ENCODE measurements at places on chromosomes 13 and 19.

DNA sequence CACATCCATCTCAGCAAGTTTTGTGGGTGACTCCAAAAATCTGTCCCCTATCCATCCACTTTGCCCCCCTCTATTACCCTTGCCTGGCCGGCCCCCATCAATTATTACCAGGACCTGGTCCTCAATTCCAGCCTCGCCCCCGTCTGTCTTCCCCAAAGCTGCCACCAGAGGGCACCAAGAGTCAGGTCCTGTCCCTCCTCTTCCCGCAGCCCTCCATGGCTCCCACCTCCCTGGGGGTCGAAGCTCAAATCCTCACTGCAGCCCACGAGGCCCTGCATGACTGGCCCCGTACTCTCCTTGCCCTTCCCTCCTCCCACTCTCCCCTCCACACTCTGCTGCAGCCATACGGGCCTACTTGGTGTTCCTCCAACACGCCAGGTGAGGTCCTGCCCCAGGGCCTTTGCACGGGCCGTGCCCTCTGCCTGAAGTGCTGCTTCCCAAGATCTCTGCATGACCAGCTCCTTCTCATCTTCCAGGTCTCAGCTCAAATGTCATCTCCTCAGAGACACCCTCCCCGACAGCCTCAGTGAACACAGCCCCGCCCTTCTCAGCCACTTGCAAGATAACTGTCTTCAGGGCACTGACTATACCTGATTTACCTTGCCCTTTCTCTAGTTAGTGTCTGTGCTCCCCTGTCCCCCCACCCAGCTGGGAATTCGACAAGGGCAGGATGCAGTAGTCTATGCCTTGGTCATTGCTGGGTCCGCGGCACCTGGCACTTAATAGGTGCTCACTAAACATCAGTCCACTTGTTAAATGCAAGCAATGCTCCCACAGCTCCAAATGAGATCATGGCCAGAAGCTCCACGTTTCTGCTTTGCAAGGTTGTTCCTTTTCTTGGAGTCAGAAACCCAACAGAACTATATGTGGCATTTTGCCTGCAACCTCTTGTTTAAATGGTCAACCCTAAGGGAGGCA lies 16.8 kb upstream of the SEMA6B start:
- DNase-seq: peak; percentile 68

DNA sequence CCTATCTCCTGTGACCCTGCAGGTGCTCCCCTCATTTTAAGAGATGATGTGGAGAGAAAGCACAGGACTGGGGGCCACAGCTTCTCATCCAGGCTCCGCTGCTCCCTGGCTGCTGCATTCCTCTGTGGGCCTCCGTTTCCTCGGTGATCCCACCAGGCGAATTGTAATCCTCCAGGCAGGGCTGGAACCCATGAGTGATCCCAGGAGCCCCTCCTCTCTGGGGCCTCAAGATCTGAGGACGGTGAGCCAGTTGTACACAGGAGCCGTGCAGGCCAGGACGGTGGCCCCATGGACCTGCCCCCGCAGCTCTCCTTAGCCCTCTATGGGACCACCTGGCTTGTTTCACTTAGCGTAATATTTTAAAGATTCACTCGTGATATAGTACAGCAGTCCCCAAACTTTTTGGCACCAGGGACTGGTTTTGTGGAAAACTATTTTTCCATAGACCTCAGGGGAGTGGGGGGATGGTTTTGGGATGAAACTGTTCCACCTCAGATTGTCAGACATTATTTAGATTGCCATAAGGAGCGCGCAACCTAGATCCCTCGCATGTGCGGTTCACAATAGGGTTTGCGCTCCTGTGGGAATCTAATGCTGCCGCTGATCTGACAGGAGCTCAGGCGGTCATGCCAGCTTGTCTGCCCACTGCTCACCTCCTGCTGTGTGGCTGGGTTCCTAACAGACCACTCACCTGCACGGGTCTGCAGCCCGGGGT lies 5.6 kb downstream of the FFAR3 start:
- no peak for DNase-seq

DNA sequence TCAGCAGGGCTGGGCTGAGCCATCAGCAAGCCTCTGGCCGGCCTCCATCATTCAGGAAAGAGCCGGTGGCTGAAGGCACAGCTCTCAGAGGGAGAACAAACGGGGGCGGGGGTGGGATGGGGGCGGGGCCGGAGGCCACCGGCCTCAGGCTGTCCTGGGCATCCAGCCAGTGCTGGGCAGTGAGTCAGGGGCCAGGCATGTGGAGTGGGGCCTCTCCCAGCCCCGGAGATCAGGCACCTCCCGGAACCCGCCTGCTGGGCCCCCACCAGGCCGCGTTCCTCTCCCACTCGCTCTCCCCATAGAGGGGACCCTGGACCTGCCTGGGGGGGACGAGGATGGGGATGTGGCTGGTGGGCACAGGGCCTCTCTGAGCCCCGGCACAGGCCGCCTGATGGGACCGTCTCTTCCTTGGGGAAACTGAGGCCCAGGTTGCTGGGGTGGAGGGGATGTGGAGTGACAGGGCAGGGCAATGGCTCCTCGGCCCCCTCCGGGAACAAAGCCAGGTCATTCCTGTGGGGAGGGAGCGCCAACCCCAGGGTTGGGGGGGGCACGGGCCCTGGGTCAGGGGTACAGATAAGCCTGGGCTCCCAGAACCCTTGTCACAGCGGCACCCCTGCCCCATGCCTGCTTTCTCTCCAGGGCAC lies 12.9 kb downstream of the SPC24 start:
- no peak for DNase-seq

DNA sequence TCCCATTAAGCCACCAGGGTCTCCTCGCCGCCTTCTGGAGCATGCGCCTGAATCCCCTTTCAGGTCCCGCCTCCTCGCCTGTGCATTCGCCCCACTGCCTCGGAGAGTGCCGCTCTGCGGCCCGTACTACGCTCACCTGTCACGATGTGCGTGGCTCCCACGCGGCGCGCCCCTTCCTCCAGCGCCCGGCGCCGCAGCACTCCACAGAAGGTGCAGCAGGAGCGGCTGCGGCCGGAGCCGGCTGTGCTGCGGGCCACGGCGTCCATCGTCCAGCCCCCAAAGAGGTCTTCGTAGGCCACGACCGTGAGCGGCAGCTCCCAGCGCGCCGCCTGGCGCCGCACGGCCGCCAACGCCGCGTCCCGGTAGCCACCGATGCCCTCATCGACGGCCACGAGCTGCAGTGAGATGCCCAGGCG lies 4.3 kb downstream of the CTU1 start:
- no peak for DNase-seq

- DNase-seq: no peak
Measured at GRCh38 chr19:29502581-29502850, 23.3 kb upstream of the VSTM2B start.

- DNase-seq: no peak
Measured at GRCh38 chr13:20953245-20953931, 50.8 kb upstream of the XPO4 start.

DNA sequence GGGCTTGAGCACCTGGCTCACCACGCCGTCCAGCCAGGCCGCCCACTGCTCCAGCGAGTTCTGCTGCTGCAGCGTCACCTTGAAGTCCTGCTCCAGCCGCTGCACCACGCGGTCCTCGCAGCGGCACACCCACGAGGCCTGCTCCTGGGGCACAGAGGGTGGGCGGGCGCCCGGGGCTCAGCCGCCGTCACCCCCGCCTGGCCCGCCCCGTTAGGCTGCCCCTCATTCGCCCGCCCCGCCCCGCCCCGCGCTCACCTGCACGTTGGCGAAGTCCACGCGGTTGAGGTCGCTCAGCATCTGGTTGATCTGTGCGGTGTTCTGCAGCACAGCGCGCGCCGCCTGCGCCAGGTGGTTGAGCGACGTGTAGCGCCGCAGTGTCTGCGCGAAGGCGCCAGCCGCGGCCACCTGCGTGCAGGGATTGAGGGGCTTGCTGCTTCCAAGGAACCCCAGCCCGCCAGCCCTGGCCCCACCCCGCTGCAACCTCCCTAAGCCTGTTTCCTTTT lies 11.3 kb downstream of the DCAF15 start:
- DNase-seq: no peak

DNA sequence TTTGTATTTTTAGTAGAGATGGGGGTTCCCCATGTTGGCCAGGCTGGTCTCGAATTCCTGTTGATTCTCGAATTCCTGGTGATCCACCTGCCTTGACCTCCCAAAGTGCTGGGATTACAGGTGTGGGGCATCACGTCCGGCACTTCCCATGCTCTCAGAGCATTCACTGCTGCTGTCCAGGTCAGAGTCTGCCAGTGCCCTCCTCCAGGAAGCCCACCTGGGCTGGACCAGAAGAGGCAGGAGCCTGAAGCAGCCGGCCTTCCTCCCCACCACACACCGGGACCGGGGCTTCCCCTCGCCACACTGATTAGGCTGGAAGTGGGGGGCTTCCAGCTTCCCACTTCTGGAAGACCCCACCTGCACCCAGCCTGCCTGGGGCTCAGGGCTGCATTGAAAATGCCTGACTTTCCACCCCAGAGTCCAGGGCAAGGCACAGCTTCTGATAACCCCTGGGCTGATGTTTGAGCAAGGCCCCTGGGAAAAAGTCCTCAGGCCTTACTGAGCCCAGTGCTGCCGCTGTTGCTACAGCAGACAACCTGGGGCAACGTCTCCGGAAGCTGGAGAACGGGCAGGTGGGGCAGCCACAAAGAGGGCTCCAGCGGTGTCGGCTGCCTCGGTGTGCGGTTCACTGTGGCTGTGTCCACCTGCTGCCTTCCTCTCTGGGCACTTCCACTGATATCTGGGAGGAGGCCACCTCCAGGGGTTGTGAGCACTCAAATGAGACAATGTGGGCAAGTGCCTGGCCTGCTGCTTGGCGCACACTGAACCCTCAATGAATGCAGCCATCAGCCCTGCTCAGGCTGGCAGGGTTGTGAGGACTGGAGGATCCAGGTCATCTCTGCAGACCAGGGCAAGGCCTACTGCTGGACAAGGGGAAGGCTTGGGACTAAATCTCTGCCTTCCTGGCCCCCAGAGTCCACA lies 22.6 kb downstream of the CEBPA start:
- no peak for DNase-seq

GRCh38 chr13:33610438-33611120 lies 207.4 kb upstream of the RFC3 start:
- DNase-seq: peak; percentile 34

- no peak for DNase-seq
Measured at GRCh38 chr13:41213316-41213715, 18.9 kb upstream of the KBTBD7 start.

DNA sequence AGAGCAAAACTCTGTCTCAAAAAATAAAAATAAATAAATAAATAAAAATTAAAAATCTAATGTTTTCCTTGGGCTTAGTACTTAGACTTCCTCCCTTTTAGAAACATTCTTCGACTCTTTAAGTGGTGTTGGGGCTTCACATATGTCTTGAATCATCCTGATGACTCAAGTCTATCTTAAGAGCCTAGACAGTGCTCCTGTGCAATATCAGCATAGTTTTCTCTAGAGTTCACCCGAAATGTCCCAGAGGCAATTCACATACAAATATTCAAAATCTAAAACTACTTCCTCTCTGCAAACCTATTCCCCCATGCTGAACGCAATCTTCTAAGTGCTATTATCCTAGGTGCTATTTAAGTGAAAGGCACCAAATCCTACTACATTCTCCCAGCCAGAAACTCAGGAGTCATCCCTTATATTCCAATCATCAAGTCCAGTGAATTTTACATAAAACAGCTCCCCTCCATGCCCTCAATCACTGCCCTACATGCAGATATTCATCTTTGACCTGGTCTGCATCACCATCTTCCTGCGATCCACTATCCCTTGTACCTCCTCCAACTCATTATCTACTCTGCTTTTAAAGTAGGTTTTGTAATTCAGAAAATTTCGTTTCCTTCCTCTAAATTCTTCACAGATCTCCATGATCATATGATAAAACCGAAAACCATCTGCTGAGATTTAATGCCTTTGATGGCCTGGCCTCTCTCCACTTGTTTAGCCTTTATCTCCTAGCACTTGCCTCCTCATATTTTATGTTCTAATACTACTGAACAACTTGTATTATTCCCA lies 102.7 kb downstream of the ELF1 start:
- no peak for DNase-seq

- peak; percentile 37 for DNase-seq
Measured at GRCh38 chr13:30576528-30576927, 41.2 kb upstream of the USPL1 start.

DNA sequence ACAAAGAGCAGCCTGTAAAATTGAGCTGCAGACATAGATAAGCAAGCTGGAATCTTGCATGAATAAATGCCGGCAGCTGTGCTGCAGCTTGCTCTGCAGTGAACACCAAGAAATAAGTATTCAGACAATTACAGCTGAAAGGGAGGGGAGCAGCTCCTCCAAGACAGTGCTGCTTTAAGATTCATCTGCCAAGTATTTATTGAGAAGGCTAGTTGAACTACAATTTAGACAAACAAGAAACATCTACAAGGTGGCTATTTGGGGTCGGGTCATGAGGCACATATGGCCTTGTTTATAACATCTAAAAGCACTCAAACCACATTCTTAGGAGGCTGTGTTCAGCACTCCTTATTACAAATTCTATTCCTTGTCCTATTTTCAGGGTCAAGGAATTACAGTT lies 34.9 kb downstream of the ZNF726 start:
- DNase-seq: no peak

- no peak for DNase-seq
Measured at GRCh38 chr19:34316247-34316646, 48.7 kb upstream of the GPI start.

DNA sequence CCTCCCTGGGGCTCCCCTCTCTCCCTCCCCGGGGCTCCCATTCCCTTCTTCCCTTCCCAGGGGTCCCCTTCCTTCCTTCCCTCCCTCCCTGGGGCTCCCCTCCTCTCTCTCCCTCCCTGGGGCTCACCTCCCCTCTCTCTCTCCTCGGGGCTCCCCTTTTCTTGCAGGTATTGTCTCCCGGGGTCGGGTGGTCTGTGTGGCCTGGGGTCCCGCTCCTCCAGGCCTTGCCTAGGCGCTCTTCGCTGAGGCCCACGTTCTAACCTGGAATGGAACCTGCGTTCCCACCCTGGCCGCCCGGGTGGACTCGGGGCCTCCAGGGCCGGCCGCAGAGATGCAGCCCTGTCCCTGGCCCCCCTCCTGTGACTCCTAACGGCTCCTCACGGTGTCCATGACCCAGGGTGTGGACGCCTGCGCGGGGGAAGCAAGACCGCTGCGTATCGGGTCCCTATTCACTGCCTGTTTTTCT lies 940 bp upstream of the DCUN1D2 start:
- no peak for DNase-seq

DNA sequence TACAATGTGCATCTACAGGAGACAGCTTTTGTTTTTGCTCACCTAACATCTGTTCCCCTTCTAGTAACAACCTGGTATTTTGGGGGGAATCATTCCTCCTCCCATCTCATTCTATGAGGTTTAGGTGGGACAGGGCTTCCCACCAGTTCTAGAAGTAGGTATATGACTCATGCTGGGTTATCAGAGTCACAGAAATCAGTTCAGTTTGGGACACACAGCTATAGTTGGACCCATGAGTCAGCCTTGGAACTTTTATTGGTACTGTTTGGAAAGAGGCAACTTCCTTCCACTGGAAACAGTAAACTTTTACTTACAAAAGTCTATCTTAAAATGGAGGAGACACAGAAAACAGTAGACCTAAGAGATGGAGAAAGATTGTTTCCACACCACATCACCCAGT lies 185.5 kb downstream of the DNAJC3 start:
- no peak for DNase-seq

GRCh38 chr19:48770266-48770665 lies 14.9 kb downstream of the FGF21 start:
- DNase-seq: no peak

- DNase-seq: no peak
Measured at GRCh38 chr19:5450482-5451126, 4.6 kb upstream of the ZNRF4 start.

- DNase-seq: no peak
Measured at GRCh38 chr19:36409841-36410240, 8.6 kb downstream of the ZFP82 start.

- DNase-seq: no peak
Measured at GRCh38 chr19:41441321-41441945, 1.5 kb upstream of the ERICH4 start.

GRCh38 chr19:33640773-33641172 lies 19.0 kb downstream of the CHST8 start:
- DNase-seq: no peak

GRCh38 chr13:29907670-29908069 lies 57.3 kb upstream of the UBL3 start:
- DNase-seq: no peak
